ENCODE measurements at places on chromosomes 2 and 18.

GRCh38 chr2:217846321-217846743 is 156.5 kb downstream of the TNS1 start:
- DNase-seq, result no peak

DNA sequence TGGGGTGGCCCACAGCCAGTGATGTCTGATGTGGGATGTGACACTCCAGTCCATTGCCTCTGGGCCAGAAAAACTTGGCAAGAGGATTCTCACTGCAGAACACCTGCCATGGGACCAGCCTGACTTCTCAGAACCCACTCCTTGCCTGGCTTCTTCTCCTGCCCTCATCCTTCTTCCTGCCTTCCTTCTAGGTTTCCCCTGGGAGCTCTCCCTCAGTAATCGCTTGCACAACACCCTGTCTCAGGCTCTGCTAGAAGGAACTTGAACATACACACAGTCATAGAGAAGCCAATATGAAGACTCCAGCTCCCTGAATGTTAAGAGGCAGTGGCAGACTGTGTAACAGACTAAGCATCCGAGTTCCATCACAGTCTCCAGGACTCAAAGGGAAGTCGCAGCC is 4.3 kb upstream of the COL6A3 start:
- DNase-seq, result no peak

DNA sequence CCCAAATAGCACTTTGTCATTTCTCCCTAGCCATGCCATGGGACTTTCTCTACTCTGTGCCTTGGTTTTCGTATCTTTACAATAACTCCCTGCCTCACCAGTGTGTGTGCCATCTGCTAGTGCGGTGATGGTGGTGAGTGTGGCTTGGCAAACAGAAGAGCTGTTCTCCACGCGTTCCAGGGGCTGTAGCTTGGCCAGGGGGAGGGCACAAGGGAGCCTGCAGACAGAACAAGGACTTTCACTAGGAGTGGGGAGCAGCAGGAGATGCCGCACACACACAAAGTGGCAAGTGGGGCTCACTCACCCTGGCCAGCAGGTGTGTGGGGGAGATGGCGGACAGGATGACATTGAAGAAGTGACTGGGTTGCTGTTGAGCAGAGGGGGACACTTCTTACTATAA is 196.9 kb downstream of the HAUS1 start:
- no peak for DNase-seq

- no peak for DNase-seq
These were observed 43.1 kb downstream of the COX7A2L start for GRCh38 chr2:42317945-42318344.

DNA sequence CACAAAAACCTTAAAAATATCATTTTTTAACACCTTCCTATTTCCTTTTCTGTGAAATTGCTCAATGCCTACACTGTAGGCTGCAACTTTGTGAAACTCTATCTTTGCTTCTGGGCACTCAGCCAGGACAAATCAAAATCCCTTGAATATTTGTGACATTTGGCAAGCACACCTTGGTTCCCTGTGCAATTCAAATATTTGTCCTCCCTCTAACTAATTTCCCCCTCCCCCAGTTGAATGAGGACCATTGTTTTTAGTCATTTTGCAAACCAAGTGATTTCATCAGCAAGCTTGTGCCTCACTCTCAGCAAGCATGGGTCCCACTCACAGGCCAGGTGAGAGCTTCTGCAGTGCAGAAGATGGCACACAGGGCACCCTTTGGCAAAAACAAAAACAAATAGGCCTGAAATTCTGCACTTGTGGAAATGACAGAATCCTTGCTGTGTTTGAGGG is 541.5 kb downstream of the CNTNAP5 start:
- DNase-seq, result no peak

DNA sequence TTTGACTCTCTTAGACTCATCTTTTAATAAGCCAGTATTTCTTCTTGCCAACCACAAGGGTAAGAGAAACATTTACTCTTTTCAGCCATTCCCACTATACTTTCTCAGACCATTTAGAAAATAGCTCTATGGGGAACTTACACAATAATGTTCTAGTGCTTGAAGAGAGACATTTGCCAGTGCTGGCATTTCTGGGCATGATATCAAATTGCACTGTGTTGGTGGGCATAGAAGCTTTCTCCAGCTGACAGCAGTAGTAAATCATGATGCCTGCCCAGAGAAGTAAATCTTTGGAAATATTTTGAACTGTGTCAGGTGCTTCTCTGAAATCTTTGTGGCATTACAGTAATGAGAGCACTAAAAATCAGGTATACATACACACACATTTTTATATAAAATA is 346.6 kb downstream of the CBLN2 start:
- DNase-seq, result no peak

DNA sequence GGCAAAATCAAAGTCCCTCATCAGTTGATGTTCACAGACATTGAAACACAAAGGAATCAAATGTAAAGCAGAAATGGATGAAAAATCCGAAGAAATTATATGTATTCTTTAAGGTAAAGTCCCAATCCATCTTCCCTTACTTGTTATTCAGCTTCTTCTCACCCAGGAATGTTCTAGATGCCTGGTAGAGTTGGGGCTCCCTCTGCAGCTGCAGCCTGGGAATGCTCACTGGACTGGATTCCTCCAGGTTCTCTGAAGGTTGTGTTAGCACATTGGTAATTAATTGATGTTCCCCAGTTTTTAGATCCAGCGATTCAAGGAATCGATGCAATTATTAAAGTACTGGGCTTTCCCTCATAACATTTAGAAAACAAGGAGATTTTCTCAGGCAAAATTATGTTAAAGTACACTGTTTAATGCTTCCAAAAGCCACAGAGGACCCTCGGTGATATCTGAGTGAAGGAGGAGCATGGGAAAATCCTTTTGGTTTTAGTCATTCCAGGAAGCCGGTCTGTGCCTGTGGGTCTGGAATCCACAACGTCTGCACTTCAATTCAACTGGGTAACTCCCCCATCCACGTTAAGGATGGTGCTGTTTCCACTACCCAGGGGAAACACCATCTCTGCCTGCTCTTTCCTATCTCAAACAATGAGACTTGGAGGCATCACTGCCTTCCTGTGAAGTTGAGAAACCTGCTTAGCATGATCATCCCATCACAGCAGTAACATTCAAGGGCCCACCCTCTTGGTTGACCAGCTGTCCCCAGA is 22.0 kb downstream of the NTSR2 start:
- DNase-seq, result no peak

- DNase-seq, result no peak
These were observed 210.6 kb downstream of the BABAM2 start for GRCh38 chr2:28101123-28101522.
